ENCODE measurements at places on chromosomes 16 and 17.

GRCh38 chr17:69050999-69051775 is 9.5 kb downstream of the ABCA9 start:
- no peak for DNase-seq

GRCh38 chr17:27333410-27333980 is 39.6 kb downstream of the WSB1 start:
- DNase-seq = no peak

- no peak for DNase-seq
Observed at GRCh38 chr16:77637940-77638339, 84.4 kb upstream of the NUDT7 start.

GRCh38 chr16:11685844-11686618 is 17.8 kb downstream of the SNN start:
- no peak for DNase-seq

DNA sequence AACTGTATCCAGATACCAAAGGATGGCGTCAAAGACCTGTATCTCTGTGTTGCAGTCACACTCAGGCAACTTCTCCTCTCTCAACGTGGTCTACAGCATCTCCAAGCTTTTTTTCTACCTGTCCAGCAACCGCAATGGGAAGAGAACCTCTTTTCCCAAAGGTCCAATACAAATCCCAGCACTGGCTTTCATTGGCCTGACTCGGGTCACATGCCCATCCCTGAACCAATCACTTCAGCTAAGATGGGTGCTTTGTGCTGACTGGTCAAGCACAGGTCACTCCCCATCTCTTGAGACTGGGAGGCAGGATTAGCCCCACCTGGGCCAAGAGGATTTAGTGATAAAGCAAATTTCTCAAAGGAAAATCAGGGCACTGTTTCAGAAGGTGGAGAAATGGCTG is 71.2 kb upstream of the C16orf82 start:
- DNase-seq = no peak

DNA sequence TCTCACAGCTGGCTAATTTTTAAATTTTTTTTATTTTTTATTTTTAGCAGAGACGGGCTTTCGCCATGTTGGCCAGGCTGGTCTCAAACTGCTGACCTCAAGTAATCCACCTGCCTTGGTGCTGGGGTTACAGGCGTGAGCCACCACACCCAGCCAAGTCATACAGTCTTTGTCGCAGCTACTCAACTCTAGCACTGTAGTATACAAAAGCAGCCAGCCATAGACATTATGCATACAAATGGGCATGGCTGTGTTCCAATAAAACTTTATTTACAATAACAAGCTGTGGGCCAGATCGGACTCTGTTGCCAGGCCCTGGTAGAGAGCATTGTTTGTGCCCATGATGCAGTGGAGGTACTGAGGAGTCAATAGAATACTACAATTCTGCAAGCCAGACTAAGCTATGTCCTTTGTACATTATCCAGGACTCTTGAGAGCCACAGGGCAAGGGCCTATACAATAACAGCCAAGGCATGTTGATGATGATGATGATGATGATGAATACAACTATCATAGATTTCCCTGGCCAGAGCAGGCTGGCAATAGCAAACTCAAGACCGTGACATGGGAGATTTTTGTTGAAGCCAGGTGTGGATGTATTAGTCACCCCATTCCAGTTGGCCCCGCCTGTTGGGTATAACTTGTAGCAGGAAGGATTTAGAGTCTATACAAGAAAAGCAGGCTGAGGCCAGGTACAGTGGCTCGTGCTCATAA is 101.8 kb downstream of the MYH11 start:
- no peak for DNase-seq
